ENCODE measurements at places on chromosomes 3 and 15.
A peak's percentile ranks its signal among the peaks of the same experiment; 100 is the strongest.

GRCh38 chr15:75929799-75930565, 26.3 kb downstream of the FBXO22 start:
- no peak for DNase-seq

DNA sequence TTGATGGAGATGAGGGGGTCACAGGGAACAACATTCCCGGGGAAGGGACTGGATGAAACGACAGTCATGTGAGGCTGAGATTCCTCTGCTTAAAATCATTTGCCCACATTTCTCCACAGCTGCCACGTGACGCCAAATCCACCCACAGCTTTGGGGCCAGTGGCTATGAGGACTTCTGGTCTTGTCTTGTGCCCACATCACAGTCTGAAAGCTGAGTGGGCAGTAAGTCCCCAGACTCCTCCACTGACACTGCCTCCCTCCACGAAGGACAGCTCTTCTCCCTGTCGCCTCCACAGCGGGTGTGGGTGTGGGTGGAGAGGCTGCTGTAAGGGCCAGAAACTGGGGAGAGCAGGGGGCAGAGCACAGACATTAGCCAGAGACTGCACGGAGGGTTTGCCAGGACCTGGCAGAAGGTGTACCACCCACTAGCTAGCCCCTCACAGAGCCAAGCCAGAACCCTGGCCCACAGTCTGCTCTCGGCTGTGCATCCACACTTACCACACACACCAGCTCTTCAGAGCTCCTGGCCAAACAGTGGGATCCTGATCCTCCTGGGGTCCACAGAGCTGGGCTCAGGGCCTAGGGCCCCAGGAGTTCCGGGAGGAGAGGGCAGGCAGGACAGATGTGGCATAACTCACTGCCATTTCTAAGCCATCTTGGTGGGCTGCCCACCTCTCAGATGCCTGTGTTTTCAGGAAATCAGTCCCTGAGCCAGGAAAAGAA, 24.2 kb downstream of the RAB6B start:
- no peak for DNase-seq

GRCh38 chr3:43177085-43177484, 71.2 kb upstream of the POMGNT2 start:
- no peak for DNase-seq

GRCh38 chr3:48467473-48468267, 21.1 kb downstream of the ATRIP start:
- no peak for DNase-seq

DNA sequence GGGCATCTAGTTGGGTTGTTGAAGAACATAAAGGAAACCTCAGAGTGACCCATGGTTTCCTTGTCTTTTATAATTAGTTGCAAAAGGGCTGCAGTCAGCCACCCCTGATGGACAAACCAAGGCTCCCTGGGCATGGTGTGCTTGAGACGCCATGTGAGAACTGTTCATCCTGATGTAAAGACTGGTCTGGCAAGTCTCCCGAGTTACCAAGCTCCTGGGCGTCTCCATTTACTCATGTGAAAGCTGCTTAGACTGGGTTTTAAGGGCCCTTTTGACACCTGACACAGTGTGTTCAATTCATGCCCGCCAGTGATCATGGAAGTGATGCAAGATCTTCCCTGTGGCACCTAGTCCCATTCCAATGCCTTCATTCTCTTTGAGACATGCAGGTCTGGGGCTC, 49.4 kb downstream of the GRK7 start:
- DNase-seq, result no peak

DNA sequence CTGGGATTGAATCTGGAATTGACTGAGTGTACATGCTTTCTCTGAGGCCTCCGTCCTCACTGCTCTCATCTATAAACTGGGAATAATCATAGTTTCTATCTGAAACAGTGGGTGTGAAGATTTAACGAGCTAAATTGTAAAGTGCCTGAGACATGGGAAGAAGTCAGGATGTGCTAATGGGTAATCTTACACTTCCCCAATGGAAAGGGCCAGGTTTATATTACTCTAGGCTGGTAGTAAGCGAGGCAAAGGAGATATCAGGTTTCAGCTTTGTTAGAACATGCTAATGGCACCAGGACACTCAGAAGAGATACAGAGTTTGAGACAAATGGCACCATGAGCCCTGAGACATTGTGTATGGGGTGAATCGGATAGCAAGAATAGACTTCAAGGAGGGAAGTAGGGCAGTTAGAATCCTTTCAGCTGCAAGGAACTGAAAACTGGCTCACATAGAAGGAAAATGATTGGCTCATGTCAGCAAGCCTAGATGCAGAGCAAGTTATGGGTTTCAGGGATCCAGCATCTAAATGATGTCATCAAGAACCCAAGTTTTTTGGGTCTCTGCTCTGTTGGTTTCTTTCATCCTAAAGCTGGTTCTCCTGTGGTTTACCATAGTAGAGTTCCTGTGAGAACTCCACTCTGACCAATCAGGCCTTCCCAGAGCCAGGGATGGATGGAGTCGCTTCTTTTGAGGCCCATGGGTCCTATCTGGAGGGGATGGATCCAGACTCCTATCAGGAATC, 21.8 kb downstream of the FLNB start:
- DNase-seq, result no peak

DNA sequence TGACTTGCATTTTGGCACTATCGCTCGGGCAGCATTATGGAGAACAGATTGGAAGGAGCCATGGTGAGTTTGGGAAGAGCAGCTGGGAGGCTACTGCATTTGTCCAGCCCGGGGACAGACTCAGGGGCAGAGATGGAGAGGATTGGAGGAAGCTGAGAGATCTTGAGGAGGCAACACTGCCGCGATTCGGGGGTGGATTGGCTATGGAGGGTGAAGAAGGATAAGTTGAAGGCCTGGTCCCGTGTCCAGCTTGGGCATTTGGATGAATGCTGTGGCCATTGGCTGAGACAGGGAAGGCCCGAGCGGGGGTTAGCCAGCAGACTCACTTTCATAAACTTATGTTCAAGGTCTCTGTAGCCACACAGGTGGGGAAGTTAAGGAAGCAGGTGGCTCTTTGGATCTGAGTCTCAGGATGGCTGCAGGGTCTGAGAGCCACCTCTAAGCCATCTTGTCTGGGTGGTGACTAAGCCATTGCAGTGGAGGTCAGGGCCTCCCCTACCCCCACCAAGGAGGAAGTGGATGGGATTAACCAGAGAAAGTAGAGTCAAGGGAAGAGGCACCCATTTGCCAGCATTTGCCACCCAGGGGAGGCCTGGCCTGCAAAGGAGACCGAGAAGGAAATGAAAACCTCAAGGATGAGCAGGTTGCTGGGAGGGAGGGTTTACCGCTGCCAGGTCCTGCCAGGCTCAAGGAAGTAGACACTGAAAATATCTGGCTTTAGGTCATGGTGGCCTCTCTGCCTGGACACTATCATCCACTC, 144.0 kb upstream of the TLE3 start:
- DNase-seq, result no peak

DNA sequence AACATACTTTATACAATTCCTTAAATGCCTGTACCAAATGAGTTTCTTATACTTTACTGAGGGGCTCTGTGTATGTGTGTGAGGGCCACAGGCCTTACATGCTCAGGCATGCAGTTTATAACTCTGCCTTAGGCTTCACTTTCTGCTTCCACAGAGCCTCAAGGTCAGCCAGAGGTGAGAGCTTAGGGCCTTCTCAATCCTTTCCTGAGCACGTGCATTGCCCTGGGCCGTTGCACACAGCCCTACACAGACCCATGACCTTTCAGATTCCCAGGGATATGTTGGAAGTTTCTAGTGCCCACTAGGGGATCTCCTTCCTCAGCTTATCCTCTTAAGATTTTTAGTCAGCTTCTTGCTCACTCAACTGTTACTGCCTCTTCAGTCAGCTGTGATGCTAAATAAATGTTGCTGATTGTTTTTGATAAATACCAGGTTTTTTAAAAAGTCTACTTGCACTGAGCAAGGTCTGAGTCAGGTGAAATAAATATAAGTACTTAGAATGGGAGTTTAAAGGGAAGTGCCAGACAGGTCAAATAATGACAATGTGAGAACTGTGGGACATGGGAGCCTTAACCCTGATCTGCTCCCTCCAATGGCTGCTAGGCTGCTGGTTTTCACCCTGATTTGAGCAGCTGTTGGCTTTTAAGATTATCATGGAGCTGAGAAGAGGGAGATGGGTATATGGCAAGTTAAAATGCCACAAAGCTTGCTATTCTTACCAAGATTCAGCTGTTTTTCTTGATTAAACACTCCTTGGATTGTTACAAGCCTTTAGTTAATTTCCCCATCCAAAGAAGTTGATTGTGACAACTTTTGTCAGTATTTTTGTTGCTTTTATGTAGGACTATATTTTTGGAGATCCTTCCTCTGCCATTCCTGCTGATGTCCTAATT, 169.5 kb downstream of the PLD1 start:
- peak; percentile 75 for DNase-seq

DNA sequence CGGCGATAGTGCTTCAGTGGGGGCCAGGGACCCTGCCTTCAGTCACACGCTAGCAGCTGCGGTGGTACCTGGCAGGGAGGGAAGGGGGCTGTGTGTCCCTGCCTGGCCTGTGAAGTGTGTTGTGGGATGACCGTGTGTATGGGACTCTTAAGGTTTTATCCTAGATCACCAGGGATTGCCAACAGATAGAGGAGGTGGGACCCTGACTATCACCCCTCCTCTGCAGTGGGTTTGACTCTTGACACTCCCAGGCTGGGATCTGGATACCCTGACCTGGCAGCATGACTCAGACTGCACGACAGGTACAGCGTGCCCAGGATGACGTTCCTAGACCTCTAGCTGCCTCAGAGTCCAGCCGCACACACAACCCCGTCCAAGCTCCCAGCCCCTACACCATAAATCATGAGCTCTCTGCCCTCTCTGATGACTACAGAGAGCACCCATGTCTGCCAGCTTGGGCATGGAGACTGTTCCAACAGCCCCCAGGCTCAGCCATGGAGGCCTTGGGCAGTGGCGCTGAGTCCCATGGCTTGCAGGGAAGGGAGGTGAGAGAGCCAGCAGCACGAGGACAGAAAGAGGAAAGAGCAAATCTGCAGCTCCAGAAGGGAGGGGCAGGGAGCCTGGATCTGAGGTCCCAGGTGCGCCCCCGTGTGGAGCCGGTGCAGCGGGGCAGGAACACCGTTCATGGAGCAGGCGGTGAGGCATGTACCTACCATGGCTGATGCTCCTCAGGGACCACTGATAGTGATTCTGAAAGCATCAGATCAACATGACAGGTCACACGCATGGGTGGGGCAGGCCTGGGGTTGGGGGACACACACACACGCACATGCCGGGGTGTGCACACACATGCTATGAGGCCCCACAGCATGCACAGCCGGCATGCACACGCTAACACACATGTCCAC, 71.0 kb downstream of the ADAMTS7 start:
- peak; percentile 72 for DNase-seq

DNA sequence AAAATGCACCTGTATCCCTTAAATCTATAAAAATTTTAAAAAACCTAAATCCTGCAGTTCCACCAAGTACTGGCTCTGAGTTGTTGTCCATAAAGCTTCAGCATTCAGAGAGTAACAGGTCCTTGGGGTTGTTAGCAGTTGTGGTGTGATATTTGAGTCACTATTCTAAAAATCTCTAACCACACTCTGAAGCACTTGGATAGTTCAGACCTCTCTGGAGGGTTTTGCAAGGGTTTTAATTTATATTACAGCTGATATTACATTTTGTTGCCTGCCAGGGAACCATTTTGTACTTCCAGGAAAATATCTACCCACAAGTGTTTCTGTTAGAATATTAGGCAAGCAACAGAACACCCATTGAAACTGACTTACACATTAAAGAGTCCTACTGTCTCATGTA, 255.6 kb downstream of the TBL1XR1 start:
- DNase-seq, result no peak

DNA sequence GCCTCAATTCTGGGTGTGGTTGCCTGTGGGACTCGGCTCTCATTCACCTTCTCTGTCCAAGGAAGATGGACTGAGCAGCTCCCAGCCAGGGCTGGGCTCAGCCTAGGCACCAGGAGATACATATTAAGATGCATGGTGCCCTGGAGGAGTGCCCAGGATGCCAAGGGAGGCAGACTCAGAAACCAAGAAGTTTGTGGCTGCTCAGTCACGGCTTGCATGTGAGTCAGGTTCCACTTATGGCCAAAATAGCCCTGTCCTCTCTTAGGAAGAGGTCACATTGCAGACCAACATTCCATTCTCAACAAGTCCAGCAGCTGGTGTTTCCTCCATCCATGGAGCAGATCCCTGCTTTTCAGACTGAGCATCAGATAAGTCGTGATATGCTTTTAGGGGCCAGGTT, 21.8 kb downstream of the CDCP1 start:
- no peak for DNase-seq

DNA sequence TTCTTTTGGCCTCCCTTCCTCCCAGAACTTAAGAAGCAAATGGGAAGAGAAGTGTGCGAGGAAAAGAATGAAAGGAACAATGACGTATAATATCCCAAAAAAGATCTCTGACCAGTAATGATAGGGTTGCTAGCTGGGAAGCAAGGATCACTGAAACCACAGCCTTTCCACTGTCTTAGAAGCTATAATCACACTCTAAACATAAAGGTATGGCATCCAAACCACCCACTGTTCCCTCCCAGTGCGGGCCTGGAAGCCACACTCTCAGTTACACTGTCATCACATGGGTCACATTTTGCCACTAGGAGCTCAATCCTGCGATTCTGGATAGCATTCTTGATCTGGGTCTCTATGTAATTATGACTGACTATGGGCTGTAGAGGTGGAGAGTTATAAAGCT, 131.6 kb upstream of the HACD2 start:
- DNase-seq, result no peak

- DNase-seq, result no peak
Measured at GRCh38 chr3:9130345-9131305, 118.8 kb downstream of the SRGAP3 start.

Measured in Caco-2 (cell line).